ENCODE measurements at places on chromosomes 1 and 21.

DNA sequence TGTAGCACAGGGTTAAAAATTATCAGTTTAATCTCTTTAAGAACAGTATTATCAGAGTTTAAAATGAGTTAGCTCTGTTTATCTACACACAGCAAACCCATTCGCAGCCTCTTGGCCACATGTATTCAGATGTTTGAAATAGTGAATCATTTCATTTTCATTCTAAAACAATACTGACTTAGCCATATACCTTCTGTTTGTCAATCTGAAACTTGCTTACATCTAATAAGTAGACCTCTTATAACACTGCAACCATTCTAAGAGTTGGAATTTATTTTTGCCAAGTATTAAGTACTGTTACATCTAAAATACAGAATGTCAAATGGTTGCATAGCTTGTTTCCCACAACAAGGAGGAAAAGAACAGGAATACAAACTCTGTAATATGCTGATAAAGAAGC lies 25.4 kb downstream of the ANGEL2 start:
- DNase-seq: no peak

DNA sequence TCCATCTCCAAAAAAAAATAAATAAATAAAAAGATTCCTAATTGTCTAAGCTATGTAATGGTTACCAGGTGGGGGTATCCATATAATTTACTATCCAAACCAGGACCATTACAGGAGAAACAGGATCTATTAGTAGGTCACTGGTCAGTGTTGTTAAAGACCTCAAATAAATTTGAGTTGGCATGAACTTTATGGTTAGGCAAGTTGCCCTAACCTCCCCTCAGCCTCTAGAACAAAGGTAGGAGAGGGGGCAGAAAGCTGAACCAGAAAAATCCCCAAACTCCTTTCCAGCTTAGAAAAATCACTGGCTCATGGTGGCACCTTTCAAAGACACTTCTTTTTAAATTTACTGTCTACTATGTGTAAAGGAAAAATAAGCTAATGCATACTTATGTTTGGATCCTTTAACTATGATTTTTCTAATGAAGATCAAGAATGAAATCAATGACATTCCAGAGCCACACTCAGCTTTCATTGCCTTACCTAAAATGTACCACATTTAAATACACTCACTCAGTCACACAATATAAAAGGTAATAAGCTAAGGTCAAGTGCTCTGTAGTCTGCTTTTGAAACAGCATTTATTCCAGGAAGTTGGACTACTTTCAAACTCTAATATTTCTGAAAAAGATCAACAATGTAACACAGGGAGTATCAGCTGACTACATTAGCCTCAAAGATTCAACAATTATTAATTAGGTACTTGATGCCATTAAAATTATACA lies 13.8 kb downstream of the EIF4G3 start:
- DNase-seq: no peak

DNA sequence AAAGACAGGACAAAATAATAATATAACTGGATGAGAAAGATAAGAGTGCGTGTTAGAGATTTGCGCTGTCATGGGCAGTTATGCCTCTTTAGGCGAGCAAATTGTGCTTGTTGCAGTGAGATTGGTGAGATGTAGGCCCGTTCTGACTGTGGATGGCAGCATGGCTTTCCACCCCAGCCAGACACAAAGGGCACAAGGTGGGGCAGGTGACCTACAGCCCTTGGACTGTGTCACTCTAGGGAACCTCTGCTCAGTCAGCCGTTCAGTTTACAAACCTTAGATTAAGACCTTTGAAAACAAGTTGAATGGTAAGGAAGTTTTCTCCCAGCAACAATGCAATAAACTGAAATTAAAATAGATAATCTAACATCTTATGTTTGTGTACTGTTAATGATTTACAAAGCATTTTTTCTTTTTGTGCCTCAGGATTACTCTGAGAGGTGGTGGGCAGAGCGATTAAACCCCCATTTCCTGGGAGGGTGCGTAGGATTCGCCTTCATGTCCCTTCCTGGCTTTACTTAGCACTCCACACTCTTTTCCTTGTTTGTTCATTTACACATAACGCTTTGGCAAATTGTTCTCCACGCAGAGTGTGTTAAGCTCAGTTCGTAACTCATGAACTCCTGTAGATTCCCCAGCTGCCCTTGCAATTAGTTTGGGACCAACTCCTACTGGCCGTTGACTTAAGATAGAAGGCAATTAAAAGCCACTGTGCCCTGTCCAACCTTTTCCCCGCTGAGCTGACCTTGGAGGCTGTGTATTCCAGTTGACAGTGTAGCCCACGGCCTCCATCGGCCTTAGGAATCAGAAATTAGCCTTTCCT lies 58.1 kb upstream of the IGSF5 start:
- no peak for DNase-seq

DNA sequence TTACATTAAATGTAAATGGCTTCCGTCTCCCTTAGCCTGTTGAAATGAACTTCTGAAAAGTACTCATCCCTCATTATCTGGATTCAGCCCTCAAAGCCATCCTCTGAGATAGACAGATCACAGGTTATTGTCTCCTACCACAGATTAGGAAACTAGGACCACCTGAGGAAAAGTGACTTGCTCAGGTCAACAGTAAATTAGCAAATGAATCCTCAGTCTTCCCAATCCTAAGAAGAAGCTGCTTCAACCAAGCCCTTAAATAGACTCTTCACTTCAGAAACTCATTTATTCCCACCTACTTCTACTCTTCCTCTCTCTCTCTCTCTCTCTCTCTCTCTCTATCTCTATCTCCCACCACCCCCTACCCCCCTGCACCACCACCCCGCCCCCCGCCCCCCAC lies 152.3 kb downstream of the DMRTA2 start:
- no peak for DNase-seq
